ENCODE measurements at places on chromosomes 1 and 21.

GRCh38 chr1:94725566-94725965 lies 94.6 kb upstream of the SLC44A3 start:
- no peak for DNase-seq

DNA sequence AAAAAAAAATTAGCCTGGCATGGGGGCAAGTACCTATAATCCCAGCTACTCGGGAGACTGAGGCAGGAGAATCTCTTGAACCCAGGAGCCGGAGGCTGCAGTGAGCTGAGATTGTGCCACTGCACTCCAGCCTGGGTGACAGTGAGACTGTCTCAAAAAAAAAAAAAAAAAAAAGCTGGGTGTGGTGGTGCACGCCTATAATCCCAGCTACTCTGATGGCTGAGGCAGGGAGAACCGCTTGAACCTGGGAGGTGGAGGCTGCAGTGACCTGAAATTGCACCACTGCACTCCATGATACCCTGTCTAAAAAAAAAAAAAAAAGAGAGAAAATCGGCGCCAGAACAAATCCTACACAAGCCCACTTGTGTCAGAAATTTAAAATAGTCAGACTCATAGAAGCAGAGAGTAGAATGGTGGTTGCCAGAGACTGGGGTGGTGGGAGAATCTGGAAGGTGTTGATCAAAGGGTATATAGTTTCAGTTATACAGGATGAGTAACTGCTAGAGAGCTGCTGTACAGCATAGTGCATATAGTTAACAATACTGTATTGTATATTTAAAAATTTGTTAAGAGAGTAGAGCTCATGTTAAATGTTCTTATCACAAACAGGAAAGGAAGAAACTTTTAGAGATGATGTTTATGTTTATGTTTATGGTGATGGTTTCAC lies 9.6 kb downstream of the DIP2A start:
- DNase-seq, result no peak

DNA sequence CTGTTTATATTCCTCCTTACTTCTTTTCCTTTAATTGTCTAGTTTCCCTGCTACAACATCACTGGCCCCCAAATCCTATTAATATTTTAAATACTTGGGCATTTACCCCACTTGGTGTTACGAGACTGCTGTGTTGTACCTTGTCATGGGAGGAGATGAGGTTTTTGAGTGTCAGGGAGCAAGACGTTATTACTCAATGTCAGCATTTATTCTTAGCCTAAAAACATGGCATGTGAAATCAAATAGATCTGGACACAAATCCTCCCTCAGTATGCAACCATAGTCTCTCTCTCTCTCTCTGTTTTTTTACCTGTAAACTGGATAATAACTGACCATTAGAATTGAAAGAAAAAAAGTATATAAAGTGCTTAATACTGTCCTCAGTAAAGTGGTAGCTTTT lies 4.6 kb downstream of the LRRC8B start:
- DNase-seq, result no peak

GRCh38 chr21:45788637-45789506 lies 145.3 kb downstream of the PCBP3 start:
- DNase-seq, result no peak

GRCh38 chr1:223844787-223845036 lies 1.0 kb downstream of the TP53BP2 start:
- peak; percentile 19 for DNase-seq

DNA sequence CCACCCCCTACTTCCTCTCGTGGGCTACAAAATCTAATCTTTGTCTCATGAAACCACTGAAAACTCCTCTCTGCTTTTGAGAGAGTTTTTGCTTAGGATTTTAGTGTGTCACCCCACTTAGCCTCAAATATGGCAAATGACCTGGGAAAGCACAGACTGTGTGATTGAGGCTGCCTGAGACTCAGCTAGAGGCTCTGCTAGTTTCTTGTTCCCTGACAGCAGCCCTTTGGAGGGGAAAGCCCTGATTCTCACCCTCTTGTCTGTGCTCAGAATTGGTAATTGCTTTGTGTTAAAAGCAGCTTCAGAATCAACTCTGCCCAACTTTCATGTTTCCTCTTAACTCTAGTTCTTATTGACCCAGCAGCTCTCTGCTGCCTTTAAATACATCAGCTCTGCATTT lies 85.6 kb upstream of the ZP4 start:
- DNase-seq, result no peak

DNA sequence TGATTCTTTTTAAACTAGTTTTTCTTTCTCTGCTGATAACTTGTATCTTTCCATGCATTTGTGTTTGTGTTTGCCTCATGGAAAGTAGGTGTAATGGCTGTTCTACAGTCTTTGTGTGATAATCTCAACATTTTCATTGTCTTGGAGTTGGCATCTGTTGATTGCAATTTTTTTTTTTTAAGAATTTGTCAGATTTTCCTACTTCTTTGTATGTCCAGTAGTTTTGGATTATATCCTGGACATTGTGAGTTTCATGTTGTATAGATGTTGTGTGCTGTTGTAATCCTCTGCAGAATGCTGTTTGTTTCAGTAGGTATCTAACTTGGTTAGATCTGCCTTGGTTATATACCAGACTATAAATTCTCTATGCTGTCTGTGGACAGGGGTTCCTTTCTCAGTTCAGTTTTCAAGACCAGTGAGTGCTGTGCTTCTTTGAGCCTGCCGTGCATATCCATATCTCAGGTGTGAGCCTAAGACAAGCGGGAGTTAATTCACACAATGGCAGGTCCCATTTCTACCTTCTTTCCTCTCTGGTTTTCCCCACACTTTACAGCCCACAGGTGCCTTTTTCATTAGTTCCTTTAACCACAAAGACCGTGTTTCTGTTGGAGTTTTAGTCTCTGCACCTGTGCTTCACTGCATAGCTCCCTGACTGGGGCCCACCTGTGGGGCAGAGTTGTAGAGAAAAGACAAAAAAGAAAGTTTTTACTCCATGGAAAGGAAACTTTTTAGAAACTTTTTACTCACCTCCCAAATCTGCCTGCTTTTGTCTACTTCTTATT lies 69.9 kb downstream of the ITSN1 start:
- no peak for DNase-seq

DNA sequence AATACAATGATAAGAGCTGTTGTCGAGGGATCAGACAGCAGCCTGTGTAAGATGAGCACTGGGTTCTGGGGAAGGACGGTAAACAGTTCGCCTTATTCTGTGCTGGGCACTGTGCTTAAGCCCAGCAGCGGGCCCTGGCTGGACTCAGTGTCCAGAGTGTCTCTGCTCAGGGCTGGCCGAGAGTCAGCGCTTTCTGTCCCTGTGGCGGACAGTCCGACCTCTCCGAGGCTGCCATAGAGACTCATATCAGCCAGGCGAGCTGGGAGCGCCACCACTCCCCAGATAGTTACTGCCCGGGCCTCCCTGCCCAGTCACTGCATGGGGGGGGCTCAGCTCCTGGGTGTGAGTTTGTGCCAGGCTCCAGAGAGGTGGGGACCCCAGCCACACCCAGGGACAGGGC lies 14.7 kb upstream of the NPHP4 start:
- no peak for DNase-seq
